ENCODE measurements at places on chromosomes 3 and 15. TPM values are rescaled to one million over a fixed set of nuclear protein-coding genes. Genes with fewer than 3 reads are reported as not detected.

Gene MYH15
- 1.2 TPM for total RNA-seq

Gene CHDH
- total RNA-seq: 3.2 TPM

Gene ADGRG7
- total RNA-seq: not detected

Gene SMARCC1
- 48.5 TPM for total RNA-seq

Gene CHRFAM7A
- 9.0 TPM for total RNA-seq

Gene SOX2
- 82.5 TPM for total RNA-seq

Gene ARL14
- total RNA-seq: not detected

Gene GOLGA8M
- 0.99 TPM for total RNA-seq

Gene TRPM1
- total RNA-seq: 0.10 TPM

Gene MKRN2OS
- not detected for total RNA-seq

Gene CYP8B1
- total RNA-seq: not detected

Gene ZNF620
- total RNA-seq: 7.9 TPM

Gene CCDC54
- total RNA-seq: not detected

Gene OR5K2
- not detected for total RNA-seq

Gene LOXL1
- total RNA-seq: 48.2 TPM

Gene DLL4
- total RNA-seq: 7.5 TPM

Gene LSM3
- 14.7 TPM for total RNA-seq

Gene NBEAL2
- 16.5 TPM for total RNA-seq

Gene SYNPR
- 83.5 TPM for total RNA-seq

Gene HHLA2
- total RNA-seq: 0.40 TPM

Gene CPN2
- total RNA-seq: not detected

Gene PRRT3
- total RNA-seq: 4.0 TPM

Gene NANOGP8
- not detected for total RNA-seq

Gene TXNRD3
- 18.9 TPM for total RNA-seq

Gene PLAAT1
- total RNA-seq: 10.7 TPM

Gene MAGI1
- 41.5 TPM for total RNA-seq

Gene B3GALNT1
- total RNA-seq: 52.8 TPM

Gene CHRD
- total RNA-seq: 18.3 TPM

Gene ERICH6
- total RNA-seq: 0.33 TPM

Gene CFAP44
- 23.9 TPM for total RNA-seq

Gene STX19
- total RNA-seq: 0.17 TPM
